ENCODE measurements at places on chromosomes 2 and 18. TPM values are rescaled to one million over a fixed set of nuclear protein-coding genes. Genes with fewer than 3 reads are reported as not detected.

The DAW1 gene
- 5.4 TPM for total RNA-seq

The TRIM54 gene
- total RNA-seq = 0.25 TPM

The RAB6C gene
- not detected for total RNA-seq

The CELF4 gene
- total RNA-seq = 0.11 TPM

The PROKR1 gene
- 0.09 TPM for total RNA-seq

Data from Caco-2 (cell line).